CD4-positive, alpha-beta T cell treated with Interleukin-2 at 100 ng/mL for 4 hours (primary cell): ENCODE measurements at places on chromosomes 5 and 9.

GRCh38 chr5:87074934-87075541 is 192.6 kb upstream of the RASA1 start:
- peak; percentile 41 for DNase-seq

- DNase-seq, result no peak
Measured at GRCh38 chr5:33310451-33310850, 130.3 kb upstream of the TARS1 start.

DNA sequence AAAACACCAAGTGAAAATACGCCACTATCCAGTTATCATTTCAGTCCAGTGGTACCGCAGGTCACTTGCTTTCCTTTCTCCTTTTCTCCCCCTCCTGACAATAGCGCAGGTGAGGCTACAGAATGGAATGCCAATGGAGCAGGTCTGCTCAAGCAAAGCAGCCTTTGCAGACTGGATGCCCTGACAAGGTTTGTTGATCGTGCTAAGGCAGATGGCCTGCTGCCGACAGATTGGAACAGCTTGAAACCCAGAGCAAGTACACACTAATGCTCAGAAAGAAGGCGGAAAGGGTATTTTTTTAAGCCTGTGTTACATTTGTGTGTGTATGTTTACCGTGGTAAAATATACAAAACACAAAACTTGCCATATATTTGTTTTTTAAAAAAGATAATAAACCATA is 19.4 kb downstream of the SPACA9 start:
- DNase-seq, result no peak

- no peak for DNase-seq
Measured at GRCh38 chr5:76513476-76513875, 109.7 kb downstream of the F2RL2 start.

- no peak for DNase-seq
Measured at GRCh38 chr5:151737431-151737830, 21.0 kb downstream of the ATOX1 start.

DNA sequence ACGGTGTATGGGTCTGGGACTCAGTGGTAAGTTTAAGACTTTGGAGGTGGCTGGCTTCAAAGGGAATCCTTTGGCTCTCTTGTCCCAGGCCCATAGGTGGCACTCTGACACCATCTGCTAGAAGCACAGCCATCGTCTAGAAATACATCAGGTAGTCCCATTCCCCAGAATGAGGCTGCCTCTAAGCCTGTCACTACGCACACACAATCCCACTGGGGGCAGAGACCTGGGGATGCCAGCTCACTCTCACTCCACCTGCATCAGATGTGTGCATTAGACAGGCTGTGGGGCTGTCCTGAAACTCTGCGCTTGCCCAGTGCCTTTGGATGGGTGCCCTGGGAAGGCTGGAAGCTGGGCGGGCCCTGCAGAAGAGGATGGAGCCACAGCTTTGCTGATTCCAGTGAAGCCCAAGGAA is 127.5 kb upstream of the PANK3 start:
- peak; percentile 8 for DNase-seq

GRCh38 chr5:6482735-6483134 is 34.1 kb downstream of the UBE2QL1 start:
- no peak for DNase-seq

GRCh38 chr5:113123618-113124017 is 147.0 kb downstream of the DCP2 start:
- DNase-seq, result no peak

DNA sequence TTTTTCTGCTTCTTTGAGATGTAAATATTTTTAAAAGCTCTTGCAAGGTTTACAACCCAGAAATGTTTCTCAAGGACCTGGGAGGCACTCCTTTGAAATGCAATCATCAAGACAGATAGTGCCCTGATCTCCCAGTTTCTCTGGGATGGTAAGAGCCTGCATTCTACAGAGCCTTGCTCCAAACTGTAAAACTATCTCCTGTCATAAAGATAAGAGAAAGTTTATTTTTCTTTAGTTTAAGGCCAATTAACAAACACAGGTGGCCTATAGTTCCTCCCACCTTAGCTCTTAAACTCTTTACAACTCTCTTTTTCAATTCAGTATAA is 1231.1 kb upstream of the NUDT12 start:
- no peak for DNase-seq

DNA sequence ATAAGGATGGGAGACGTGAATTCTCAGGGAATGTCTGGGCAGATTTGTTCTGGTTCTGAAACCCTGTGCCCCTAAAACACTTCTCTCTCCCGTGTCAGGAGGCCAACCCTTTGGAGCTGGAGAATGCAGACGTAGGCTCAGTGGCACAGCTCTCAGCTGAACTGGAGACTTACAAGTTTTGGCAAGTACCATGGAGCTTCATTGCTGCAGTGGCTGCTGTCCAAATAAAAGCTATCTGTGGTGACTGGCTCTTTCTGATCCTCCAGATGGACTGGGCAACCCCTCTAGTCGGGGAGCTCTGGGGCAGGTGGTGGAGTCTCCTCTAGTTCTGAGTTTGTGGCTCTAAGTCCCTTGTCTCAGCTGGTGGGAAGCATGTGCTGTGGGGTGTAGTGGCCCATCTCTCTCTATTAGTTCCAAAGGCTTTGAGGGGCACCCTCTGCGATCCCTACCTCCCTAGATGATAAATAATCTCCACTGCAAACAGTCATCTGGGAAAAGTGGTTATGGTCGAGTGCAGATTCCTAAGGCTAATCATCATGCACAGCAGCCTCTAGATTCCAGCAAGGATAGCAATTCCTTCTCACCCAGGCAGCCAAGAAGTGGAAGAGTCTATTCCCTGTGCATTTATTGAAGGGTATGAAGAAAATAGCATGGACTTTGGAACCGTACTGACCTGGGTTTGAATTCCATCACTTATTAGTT is 204.2 kb upstream of the KLF4 start:
- DNase-seq, result no peak

DNA sequence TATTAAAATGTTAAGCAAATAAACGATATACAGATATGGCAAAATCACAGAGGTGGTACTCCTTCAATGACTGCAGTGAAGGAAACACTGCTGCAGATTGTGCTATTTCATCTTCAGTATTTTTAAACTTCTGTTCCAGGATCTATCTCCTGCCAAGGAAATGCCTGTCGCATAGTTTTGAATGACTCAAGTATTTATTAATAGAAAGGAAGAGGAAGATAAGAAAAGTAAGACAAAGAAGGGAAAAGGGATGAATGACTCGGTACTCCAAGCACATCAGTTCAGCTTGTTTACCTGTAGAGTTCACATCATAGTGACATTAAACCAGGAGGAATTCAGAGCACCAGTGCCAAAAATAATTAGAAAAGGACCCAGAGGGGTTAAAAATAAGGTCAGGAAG is 5.1 kb upstream of the GPX8 start:
- no peak for DNase-seq

DNA sequence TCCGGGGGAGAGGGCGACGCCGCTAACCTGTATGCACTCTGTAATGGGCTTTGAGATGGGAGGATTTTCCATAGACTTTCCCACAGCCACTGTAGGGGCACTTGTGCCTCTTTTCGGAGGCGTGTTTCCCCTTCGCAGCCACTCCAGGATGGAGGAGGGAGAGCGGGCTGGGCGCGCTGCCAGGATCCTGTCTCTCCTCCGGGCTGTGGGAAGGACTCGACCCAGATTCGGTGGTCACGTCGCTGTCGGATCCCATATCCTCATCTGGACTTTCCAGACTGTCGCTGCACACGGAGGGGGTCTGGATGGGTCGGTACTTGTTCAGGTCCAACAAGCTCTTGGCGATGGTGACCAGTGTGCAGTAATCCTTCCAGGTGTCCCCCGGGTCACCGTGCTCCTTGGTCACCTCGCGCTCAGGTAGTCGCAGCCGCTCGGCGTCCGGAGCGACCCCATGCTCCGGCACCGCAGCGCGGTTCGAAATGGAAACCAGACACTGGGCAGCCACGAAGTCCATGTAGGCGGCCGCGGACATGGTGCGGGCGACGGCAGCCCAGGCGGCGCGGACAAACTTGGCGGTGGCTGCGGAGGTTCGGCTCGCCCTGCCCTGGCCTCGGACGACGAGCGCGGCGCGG is 1.5 kb downstream of the KLF9 start:
- no peak for DNase-seq

DNA sequence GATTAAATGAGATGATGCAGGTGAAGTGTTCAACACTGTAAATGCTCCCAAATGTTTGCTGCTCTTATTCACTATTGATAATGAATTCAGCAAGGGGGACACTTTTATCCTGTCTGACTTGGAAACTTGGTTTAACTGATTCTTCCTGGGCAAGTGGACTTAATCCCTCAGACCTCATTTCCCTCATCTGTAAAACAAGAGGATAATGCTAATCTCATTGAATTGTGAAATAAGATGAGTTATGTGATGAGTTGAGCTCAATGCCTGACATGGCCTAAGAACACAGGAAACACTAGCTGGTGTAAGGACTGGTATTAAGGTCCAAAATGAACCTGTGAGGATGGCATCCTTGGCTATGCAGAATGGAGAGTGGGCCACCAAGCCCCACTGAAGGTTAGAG is 23.3 kb downstream of the TNFSF15 start:
- no peak for DNase-seq

GRCh38 chr9:121842612-121842978 is 191.2 kb downstream of the DAB2IP start:
- DNase-seq, result no peak

- DNase-seq, result no peak
Measured at GRCh38 chr5:142175039-142175438, 66.5 kb downstream of the NDFIP1 start.

GRCh38 chr5:955886-956761 is 52.5 kb upstream of the NKD2 start:
- DNase-seq, result no peak

DNA sequence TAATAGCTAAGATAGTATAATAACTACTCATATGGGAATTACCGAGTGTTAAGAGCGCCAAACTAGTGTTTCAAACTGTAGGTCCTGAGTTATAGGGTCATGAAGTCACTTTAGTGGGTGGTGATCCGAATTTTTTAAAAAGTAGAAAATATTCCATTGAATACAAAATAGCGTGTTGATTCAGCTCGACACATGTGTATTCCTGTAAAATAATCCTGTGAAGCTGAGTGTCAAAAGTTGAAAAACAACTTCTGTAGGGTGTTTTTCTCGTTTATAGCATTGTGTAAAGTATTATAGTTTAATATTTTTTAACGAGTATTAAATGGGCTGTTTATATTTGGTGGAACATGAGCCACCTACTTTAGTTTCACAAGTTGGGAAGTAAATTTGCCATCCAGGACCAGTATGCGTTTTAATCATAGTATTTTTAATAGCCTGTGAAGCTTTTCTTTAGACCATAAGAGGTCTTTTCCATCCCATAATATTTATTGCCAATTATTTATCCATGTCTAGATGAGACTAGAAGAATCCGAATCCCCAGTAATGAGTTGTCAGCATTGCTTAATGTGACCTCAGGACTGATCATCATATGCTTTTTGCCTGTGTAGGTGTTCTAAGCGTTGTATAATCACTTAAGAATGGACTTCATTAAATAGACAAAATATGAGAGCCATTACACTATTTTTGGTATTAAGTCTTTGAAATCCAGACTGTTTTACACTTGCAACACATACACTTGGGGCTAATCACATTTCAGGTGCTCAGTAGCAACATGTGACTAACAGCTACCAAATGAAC is 84.1 kb downstream of the PTPDC1 start:
- DNase-seq, result peak; percentile 1
